Anterior cingulate cortex (tissue), 58 donors: ENCODE measurements at places on chromosomes 6 and 20.

DNA sequence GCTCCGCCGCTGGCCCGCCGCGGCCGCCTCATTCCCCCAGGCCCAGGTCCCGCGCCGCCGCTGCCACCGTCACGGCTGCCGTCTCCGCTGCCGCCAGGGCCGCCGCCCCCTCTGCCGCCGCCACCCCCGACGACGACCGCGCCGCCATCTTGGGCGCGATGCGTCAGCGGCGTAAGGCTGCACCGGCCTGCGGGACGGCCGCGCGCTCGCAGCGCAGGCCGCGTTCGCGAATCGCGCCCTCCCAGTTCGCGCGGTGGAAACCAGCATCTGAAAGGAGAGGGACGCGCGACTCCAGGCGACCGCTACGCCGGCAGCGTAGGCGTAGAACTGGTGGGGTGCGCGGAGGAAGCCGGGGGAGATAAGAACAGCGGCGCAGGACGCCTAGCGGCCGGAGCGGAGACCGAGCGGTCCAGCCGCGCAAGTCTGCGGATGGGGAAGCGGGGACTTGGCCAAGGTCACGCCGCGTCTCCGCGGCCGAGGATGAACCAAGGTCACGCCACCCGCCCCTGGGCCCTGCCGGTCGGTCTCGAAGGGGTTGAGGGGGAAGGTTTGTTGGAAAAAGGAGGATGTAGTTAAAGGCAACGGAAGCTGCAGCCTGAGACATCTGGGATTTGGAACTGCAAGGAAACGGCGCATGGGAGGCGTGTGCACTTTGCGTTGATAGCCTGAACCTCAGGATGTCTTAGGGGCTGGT is at the start of gene NUDT3:
NUDT3 (minus strand) TSS at position 173 of the 694 bp plus-strand sequence. CDS start 307 bp downstream, outside the sequence.
- peak; percentile 91 for DNase-seq

- no peak for DNase-seq
These were observed 4.2 kb upstream of the IL22RA2 start for GRCh38 chr6:137177611-137178010.

- no peak for DNase-seq
These were observed 88.6 kb downstream of the WASF1 start for GRCh38 chr6:110090876-110091275.

GRCh38 chr6:26367114-26367513 is 2.1 kb downstream of the BTN3A2 start:
- DNase-seq, result no peak

GRCh38 chr6:12654514-12654913 is 62.1 kb upstream of the PHACTR1 start:
- no peak for DNase-seq

GRCh38 chr20:41587523-41587922 is 30.7 kb downstream of the CHD6 start:
- DNase-seq, result no peak

GRCh38 chr6:155895641-155896040 is 440.0 kb upstream of the NOX3 start:
- DNase-seq, result no peak

DNA sequence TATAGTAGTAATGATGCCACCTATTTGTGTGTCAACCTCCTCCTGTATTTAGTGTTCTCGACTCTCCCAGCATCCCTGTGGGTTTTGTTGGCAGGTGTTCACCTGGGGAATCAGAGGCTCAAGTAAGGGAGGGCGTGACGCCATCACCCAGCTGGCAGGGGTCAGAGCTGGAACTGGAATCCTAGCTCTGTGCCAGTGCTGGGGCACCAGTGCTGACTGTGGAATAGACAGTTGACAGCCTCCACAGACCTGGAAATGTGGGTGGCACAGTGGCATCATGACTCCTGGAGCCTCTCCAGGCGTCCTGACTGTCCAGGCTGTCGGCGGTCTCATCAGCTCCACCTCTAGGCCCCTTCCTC is 102.8 kb downstream of the SYCP2 start:
- DNase-seq, result no peak

GRCh38 chr6:55180258-55180657 is 5.9 kb downstream of the HCRTR2 start:
- no peak for DNase-seq

DNA sequence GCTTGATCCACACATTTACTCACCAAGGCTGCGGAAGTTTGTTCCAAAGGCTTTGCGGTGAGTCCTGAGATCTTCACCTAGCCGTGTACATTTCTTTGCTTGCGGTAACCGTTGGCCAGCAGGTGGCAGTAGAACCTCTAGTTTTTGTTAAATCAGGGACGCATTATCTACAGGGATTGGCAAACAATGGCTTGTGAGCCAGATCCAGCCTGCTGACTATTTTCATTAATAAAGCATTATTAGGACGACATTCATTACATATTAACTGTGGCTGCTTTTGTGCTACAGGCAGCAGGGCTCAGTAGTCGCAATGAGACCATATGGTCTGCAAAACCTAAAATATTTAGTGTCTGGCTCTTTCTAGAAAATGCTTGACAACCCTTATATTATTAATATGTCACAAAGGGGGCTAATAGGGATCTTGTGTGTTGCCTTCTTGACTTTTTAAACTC is 174.1 kb downstream of the DOK5 start:
- DNase-seq, result peak; percentile 36

GRCh38 chr20:33125983-33126382 is 42.0 kb upstream of the BPIFA2 start:
- DNase-seq, result no peak

DNA sequence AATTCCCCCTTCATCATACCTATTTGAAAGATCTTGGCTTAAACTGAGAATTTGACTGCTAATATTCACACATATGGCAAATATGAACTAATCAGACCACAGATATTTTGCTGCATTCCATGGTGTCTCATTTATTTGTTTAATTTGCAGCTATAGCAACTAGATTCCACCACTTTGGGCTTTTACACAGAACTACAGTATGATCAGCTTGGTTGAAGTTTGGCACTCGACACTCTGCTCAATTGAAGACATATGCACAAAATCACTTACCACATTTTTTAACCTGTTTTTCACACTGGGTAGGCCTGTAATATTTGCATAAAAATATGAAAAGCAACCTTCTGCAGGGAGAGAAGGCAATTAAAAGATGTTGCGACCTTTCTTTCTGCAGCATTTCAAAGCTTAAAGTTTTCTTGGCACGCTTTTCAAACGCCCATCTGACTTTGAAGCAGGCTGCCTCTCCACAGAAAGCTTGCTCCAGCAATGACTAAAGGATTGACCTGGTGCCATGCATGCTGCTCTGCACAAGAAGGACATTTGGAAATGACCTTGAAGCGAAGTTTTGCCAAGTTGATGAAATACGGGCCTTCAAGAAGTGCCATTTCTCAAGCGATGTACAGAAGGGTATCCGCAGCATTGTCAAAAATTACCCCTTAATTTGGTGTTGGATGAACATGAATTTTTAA is 126.7 kb downstream of the AIG1 start:
- DNase-seq, result no peak

- peak; percentile 67 for DNase-seq
These were observed 353 bp downstream of the TRAM2 start for GRCh38 chr6:52576392-52577021.

DNA sequence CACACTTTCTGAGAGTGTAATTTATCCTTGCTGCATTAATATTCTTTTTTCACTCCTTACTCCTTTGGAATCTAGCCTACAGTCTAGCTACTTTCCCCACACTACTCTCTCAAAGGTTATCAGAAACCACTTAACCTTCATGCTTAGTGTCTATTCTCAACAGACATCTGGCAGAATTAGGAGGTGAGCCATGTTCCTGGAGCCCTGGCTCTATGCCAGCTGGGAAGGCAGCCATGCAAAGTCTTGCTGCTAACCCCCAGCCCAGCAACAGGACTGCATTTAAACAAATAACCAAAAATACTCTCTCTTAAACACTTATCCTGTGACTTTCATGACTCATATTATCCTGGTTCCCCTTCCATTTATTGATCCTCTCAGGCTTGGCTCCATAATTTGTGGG is 260.2 kb downstream of the BCKDHB start:
- no peak for DNase-seq

DNA sequence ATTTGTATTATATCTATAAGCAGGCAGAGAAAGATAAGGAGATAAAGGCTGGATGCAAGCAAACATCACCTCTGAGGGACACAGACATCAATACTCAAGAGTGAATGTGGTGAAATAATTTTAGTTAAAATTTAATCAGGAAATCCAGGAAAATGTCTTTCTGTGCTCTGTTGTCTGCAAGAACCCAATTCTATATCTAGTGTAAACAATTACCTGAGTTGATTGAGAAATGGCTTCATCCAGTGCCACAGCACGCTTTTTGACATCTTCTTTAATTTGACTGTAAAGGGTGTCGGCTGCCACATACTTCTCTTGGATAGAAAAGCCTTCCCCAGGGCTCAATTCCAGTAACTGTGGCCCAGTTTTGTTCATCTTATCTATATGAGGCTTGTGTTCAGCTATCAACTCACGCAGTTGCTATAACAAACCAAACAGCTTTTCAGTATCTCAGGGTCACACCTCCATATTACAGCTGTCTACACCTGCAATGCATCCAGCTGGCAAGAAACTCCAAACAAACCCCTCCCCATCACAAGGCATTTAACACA is 131.6 kb downstream of the DST start:
- no peak for DNase-seq

DNA sequence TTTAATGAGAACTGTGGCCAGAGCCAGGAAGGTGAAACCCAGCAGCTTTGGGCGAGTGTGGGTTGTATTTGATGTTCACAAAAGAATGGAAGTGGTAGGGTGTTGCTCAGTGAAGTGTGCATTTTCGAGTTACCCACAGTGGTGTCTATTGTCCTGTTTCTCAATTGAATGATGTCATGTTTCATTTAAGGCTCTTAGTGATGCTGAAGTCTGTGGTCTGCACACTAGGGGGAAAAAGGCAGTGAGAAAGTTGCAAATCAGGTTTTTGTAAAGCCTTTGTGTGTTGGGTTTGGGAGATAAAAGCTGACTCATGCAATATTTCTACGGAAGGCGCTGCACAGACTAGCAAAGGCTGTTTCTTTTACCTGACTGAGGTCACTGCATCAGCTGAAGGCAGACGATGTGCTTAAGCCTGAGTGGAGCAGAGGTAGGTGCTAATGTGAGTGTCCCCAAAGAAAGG is 121.1 kb downstream of the PLEKHG1 start:
- DNase-seq, result no peak

DNA sequence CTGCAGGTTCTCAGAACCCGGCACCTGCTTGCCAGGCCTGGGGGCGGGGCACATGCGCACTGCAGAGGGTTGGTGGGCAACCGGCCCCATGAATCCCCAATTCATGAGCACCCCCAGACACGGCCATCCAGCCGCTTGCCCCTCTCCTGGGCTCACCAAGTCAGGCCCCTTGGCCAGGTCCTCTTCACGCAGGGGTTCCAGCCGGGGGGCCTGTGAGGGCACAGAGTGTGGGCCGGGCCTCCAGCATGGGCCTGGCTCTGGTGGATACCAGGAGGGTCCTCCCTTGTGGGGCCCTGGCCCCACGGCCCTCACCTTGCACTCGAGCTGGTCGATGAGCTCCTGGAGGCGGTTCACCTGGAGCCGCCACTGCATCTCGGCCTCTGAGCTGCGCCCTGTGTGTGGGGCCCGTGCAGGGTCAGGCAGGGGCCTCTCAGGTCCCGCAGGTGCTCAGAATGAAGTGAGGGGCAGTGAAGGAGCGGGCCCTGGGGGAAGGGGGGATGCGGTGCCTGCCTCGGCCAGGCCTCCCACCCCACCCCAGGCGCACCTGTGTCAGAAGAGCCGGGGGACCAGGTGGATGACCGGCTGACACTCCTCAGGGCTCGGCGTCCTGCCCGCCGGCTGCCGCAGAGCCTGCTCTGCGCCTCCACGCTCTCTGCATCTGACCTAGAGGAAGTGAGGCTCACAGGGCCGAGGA is 2.6 kb upstream of the C20orf144 start:
- no peak for DNase-seq

GRCh38 chr6:20771409-20771808 is 237.2 kb downstream of the CDKAL1 start:
- DNase-seq, result no peak

DNA sequence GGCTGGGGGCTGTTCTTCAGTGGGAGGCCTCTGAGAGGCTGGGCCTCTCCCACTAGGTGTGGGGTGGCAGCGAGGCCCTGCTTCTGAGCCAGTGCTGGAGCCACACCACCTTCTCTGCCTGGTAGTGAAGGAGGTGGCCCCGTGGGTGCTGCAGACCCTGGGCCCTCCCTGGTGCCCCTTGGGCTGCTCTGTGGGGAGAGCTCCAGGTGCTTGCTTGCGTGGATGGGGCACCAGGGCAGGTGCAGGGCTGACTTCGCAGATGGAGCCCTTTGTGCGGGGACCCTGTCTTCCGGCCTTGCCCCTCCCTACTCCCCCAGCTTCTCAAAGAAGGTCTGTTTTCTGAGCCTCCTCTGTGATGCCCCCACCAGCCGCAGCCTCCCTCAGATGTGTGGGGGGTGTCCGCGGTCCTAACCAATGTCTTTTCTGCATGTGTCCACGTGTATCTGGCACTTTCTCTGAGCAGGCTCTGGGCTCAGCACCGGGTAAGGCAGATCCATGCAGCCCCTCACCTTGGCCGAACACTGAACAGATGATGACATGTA is 17.2 kb upstream of the MYT1 start:
- no peak for DNase-seq

- DNase-seq, result no peak
These were observed 87.3 kb upstream of the TULP1 start for GRCh38 chr6:35599761-35600658.

DNA sequence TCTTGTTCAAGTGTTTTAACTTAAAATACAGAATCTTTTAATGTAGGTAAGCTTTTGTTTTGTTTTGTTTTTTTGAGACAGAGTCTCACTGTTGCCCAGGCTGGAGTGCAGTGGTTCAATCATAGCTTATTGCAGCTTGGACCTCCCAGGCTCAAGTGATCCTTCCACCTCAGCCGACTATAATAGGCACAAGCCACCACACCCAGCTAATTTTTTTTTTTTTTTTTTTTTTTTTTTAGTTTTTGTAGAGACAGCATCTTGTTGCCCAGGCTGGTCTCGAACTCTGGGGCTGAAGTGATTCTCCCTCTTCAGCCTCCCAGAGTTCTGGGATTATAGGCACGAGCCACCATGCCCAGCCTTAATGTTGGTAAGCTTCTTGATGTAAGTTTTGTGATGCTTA is 3.3 kb downstream of the EFHC1 start:
- no peak for DNase-seq

GRCh38 chr20:62339647-62340062 is 27.5 kb downstream of the LAMA5 start:
- DNase-seq, result no peak

GRCh38 chr20:48332555-48332954 is 495.2 kb downstream of the PREX1 start:
- DNase-seq, result no peak

DNA sequence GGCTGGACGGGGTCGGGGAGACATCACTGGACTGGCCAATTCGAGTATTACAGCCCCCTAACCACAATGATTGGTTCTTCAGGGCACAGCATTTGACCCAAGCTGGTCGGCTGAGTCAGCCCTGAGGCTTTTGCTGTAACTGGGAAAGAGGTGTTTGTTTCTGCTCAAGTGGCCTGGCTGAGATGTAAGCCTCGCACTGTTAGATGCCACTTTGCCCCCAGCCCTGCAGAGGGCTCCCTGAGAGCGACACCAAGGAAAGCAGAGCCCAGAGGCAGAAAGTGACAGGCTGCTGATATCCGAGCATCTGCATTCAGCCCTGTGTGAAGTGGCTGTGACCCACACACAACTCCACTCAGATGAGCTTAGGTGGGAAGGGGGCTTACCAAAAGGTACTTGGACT is 19.4 kb downstream of the ERGIC3 start:
- no peak for DNase-seq
